Nucleus accumbens (tissue), 56 donors: ENCODE measurements at places on chromosomes 12 and 14.

GRCh38 chr14:89430391-89431236 lies 13.6 kb upstream of the FOXN3 start:
- no peak for DNase-seq

DNA sequence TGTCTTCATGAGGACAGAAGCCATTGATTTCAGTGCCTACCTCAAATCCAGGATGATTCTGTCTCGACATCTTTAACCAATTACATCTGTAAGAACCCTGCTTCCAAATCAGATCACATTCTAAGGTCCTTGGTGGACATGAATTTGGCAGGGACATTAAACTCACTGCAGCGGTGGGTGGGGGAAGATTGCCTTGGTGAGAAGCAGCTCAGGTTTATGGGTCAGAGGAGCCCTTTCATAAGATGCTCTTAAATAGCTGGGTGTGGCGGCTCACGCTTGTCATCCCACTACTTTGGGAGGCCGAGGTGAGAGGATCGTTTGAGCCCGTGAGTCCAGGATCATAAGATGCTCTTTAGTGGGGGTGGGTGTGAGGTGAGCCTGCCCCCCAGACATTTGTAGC lies 42.9 kb downstream of the ELK3 start:
- DNase-seq = no peak

GRCh38 chr14:56413721-56414120 lies 165.9 kb upstream of the TMEM260 start:
- no peak for DNase-seq

GRCh38 chr14:75294649-75295033 lies 16.0 kb downstream of the FOS start:
- DNase-seq = no peak

DNA sequence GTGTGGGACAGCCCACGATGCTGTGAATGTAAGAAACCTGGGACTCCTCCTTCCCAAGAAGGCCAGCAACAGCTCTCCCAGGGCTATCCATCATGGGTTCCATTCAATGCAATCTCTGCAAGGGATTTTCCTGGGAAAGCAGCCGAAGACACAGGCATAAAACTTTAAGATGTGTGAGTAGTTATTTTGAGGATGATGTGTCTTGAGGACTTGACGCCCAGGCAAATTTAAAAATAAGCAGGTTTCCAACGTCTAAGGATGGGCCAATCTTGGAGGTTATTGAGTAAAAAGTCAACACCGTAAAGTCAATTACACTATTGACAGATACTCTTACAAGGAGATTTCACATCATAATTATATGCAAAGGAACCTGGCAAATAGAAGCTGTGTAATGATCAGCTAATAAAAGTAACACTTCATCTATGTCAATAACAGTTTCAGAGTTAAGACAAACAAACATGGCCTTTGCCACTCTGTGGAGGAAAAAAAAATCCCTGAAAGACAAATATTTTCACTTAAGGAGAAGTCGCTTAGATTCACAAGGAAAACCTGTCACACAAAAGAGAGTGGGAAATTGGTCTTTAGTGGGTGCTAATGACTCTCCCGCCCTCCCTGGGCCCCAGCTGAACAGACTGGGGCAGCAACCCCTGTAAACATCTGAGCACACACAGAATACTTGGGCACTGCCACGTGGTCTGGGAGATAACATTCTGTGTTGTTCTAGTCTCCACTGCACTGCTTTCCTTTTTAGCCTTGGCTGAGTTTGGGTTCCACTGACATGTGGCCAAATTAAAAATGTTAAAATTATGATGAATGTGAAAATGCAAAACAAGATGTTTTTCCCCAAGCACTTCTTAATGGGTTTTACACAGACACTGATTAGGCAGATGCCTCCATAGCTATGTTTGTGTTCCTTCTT lies 240.9 kb downstream of the FOXN3 start:
- no peak for DNase-seq

GRCh38 chr14:32078023-32078857 lies 1.1 kb downstream of the ARHGAP5 start:
- peak; percentile 65 for DNase-seq

DNA sequence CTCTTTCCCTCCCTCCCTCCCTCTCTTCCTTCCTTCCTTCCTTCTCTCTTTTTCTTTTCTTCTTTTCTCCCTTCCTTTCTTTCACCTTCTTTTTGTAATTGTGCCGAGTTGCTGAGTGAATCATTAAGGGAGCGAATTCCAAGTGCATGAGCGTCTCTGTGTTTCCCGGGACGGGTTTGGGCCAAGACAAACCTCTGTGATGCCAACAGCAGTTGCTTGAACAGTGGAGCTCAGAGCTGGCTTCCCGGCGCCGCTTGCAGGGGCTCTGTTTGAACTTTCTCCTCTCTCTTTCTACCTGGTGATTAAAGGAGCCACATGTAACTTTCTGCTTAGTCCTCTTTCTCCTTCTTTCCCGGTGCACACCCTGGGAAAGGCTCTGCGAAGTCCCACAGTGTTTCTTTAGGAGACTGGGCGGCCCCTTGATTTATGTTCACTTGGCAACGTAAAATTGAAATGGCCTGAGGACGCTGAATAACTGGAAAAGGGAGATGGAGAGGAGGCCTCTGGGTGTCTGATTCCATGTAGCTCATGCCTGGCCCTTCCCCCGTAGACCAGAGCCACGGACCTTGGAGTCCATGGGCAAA lies 33.7 kb upstream of the MAP1LC3B2 start:
- no peak for DNase-seq

GRCh38 chr12:24889411-24889810 lies 59.5 kb downstream of the BCAT1 start:
- DNase-seq = no peak

- no peak for DNase-seq
These were observed 2.1 kb upstream of the GTSF1 start for GRCh38 chr12:54475537-54475936.

DNA sequence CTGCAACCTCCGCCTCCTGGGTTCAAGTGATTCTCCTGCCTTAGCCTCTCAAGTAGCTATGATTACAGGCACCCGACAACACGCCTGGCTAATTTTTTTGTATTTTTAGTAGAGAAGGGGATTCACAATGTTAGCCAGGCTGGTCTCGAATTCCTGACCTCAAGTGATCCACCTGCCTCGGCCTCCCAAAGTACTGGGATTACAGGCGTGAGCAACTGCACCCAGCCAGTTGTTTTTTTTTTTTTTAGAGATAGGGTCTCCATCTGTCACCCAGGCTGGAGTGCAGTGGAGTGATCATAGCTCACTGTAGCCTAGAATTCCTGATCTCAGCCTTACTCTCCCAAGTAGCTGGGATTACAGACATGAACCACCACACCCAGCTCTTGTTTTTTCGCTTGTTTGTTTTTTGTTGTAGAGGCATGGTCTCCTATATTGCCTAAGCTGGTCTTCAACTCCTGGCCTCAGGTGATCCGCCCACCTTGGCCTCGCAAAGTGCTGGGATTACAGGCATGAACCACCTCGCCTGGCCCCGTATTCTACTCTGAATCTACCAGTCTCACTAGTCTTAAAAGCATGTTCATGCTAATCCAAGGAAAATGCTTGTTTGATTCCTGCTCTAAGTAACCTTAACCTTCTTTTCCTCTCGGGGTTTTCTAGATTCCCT lies 31.7 kb upstream of the STRN3 start:
- DNase-seq = no peak

DNA sequence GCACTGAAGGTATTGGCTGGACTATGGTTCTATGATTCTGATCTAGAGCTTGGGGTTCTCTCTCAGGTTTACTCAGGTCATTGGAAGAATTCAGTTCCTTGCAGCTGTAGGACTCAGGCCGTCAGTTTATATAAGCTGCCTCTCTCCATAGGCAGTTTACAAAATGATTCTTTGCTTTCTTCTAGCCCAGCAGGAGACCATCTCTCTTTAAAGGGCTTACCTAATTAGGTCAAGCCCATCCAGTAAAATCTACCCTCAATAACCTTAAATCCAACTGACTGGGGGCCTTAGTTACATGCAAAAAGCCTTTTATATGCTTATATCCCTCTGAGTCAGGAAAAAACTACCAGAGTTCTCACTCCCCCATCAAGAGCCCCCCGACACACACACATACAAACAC lies 80.5 kb upstream of the GARIN6 start:
- DNase-seq = no peak

- DNase-seq = no peak
These were observed 438.7 kb downstream of the LRFN5 start for GRCh38 chr14:42045383-42045782.

DNA sequence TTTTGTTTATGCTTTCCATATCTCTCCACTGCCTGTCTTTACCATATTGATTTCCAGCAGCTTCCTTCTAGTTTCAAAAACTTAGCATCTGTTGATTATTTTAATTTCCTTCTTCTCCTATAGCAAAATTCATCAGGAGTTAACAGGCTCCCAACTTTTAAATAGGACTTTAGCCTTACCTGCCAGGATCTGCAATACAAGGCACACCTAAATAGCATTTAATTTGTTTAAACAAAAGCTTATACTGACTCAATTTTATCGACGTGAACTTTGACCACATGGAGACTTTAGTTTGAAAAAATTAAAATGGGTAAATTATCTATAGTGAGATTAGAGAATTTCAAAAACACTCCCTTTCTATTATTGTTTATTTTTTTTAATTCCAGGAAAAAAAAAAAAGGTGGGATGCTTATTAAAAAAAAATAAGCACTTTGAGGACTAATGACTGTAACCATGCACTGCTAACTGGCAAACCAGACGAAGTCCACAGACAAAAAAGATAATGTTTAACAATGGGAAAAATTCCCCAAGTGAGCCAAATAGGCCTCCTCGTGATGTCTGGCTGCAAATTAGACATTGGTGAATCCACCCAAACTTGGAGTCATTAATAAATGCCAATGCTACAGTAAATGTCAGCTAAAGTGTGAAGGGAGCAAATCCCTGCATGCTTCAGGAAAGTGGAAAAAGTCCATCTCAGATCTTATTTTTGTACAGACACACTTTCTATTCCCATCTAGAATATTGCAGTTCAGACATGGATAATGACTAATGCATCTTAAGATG lies 40.7 kb downstream of the RMST start:
- DNase-seq = no peak

DNA sequence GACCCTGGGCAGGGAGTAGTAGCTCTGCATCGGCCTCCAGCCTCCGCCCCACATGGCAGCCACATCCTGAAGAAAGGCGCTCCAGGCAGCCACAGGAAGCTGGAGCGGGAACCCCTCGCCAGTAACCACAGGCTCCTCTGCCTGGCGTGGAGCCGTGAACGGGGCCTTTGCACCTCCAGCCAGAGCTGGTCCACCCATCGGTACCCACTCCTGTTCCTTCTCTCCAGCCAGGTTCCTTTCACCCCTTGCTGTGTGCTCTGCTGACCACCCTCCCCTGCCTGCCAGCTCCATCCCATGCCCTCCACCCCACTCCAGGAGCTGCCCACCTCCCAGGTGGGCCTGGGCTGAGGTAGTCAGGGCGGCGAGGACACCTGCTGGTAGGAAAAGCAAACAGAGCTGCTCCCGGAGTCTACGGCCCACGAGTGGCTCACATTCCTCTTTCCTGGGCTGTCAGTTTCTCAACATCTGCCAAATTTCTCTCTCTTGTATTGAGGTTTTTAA lies 2.7 kb downstream of the TGFB3 start:
- peak; percentile 11 for DNase-seq

DNA sequence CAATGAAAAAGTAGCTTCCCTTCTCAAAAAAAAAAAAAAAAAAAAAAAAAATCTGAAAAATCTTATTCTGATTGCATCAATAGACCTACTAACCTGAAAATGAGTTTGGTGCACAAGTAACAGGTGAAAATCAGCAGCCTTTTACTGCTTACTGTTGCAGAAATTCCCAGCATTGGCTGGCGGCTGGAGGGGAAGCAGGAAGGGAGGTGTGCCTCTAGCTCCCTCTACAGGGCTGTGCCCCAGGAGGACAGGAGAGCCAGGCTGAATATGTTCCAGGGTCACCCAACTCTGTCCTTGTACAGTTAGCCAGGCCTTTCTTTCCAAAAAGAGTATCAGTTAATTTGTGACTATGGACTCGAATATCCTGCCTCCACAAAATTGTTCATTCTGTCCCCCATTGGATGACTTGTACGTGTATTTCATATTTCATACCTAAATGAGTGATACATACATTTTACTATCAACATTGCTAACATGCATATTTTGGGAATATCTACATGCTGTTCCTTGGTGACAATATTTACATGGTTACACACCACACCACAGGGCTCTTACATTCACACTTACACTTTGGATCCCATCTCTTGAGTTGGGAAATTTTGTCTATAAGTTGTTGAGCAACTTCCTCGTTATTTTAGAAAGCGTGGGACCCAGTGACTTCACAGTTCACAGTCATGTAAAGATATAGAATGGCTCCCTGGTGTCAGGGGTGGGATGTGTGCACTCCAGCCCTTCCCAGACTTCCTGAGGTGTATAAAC lies 124.8 kb downstream of the SAMD4A start:
- DNase-seq = peak; percentile 46

GRCh38 chr14:85428926-85429325 lies 101.0 kb upstream of the FLRT2 start:
- DNase-seq = no peak

DNA sequence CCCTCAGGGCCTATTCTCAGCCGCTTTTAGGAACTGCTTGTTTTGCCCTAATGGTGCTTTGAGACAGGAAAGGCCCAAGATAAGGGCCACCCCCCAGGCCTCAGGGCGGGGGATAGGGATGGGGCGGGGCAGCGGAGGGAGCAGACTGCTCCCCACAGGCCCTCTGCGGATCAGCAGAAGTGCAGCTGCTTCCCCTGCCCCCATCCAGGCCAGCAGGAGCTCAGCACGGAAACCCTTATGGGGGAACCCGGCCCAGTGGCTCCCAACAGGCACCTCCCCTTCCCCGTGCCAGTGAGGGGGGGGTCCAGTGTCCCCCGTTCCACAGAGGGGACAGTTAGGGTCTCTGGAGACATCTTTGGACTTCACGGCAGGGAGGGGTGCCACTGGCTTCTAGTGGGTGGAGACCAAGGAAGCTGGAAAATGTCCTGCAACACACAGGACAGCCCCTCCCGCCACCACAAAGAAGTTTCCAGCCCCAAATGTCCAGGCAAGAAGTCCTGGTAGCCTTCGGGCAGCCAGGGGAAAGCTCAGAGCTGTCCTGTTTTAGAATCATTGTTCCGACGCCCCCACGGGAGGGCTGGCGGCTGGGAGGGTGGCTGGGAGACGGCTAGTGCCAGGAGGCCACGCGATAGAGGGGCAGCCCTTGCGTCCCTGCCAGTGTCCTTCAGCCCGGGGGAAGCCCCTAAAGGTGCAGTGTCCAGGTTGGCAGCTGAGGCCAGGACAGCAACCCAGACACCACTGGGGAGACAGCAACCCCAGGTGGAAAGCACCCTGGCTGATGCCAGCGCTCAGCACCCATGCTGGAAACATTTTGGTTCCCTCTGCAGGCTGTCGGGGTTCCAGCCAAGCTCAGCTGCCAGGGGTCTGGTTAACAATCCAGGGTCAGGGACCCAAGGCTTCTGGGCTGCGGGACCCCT lies 10.4 kb upstream of the GPR132 start:
- DNase-seq = no peak

- no peak for DNase-seq
These were observed 12.9 kb downstream of the RIMBP2 start for GRCh38 chr12:130702966-130703732.
